Stimulated activated CD4-positive, alpha-beta T cell treated with anti-CD3 and anti-CD28 coated beads, Interleukin-12 subunit alpha, Interleukin-12 subunit beta, amount 100 ng/mL, for 24 hours (primary cell): ENCODE measurements at places on chromosomes 2 and 18.

DNA sequence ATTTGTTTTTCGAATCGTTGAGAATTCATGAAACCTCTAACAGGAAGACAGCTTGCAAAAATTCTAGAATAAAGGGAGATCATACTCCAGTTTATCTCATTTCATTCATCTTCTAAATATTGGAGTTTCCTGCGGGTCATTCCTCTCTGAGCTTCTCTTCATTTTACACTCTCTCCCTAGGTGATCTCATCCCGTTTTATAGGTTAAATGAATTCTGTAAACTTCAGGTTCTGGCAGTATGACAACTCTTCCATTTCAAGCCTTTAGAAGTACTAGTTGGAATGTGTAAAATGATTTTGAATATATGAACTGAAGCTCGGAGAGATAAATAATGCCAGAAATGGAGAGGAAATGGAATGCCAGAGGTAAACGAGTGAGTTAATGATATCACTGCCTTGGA, 312.4 kb downstream of the METTL4 start:
- DNase-seq, result no peak

- no peak for DNase-seq
These were observed 2.4 kb upstream of the CHST10 start for GRCh38 chr2:100419915-100420314.

- no peak for DNase-seq
These were observed 68.6 kb downstream of the PLEKHM3 start for GRCh38 chr2:207956771-207957170.

DNA sequence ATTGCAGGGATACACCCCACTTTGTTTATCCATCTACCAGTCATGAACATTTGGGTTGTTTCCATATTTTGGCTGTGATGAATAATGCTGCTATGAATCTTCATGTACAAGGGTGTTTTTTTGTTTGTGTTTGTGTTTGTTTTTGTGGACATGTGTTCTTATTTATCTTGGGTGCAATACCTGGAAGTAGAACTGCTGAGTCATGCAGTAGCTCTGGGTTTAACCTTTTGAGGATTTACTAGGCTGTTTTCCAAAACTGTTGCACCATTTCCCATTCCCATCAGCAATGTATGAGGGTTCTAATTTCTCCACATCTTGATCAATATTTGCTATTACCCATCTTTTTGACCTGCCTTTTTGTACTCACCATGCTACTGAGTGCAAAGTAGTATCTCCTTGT, 140.0 kb upstream of the CYP1B1 start:
- DNase-seq, result no peak

DNA sequence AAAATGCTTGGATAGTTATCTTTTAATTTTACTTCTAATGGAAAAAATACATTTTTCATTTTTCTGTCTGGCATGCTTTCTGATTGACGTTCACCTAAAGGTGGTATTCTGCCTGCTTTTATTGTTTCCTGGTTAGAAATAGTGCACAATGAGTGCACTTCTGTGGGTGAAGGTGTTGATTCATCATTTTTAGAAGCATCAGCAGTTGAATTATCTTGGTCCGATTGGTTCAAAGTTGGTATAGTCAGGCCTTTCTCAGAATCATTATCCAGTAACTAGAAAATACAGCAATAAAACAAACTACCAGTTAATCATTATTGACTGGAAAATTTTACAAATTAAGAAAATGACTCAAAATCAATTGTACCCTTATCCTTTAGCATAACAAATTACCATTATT, 84.5 kb downstream of the STRADB start:
- no peak for DNase-seq

DNA sequence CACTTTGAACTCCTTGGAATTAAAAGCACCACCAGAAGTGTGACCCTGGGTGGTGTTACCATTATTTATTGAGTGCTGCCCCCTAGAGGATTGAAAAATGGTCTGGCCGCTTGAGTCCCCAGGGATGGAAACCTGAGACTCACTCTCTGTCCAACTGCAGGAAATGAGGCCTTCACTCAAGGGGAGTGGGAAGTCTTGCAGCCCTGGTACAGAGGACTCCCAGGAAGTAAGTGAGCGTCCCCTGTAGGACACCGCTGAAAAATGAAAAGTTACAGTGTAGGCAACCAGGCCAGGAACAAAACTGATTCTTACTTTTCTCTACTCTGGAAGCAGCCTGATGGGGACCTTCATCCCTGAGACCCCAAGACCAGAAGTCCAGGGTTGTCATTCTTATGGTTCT, 2.2 kb upstream of the NRP2 start:
- peak; percentile 43 for DNase-seq

DNA sequence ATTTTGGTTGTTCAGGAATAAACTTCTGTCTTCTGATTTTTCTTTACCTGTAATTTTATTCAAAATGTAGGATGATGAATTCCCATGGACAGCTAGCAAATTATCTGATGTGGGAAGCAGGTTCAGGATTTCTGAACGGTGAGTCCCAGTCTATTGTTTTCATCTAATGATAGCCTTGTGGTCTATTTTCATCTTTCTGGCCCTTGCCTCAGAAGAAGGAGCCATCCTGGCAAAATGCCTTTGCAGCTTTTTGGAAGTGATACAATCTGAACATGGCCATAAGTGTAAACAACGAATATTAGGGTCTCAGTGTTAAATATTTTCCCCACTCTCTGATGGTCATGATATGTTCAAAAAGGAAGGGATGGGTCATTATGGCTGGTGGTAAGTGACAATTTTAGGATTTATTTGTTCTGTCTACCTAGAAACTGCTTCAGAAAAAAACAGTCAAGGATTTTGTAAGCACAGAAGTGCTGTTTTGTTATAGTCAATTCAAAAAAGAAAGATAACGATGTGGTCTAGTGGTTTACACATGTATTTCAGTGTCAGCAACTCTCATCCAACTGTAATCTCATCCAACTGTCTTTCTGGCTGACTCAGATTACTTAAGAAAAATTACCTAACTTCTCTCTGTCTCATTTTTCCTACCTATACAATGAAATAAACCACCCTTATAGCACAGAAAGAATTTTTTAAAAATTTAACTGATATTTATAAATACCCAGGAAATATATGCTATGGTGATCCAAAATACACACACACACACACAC, 272.6 kb upstream of the ERBB4 start:
- DNase-seq, result no peak

- no peak for DNase-seq
These were observed 26.8 kb upstream of the HAAO start for GRCh38 chr2:42819160-42819559.

- DNase-seq, result no peak
These were observed 102.9 kb downstream of the NFATC1 start for GRCh38 chr18:79498662-79499061.

DNA sequence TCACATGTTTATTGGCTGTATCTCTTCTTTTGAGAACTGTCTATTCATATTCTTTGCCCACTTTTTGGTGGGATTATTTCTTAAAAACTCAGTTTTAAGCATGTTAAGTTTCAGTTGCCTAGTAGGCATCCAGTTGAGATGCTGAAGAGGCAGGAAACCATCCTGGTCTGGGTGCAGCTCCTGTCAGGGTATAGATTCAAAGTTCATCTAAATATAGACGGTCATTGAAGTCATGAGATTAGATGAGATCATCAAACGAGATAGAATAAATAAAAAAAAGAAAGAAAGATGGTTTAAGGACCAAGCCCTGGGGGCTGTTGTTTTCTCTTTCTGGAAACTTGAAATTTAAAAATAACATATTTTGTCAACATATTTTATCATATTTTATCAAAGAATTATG, 9.2 kb upstream of the DNAH7 start:
- no peak for DNase-seq

GRCh38 chr2:7539760-7540159, 622.5 kb downstream of the RNF144A start:
- DNase-seq, result no peak

DNA sequence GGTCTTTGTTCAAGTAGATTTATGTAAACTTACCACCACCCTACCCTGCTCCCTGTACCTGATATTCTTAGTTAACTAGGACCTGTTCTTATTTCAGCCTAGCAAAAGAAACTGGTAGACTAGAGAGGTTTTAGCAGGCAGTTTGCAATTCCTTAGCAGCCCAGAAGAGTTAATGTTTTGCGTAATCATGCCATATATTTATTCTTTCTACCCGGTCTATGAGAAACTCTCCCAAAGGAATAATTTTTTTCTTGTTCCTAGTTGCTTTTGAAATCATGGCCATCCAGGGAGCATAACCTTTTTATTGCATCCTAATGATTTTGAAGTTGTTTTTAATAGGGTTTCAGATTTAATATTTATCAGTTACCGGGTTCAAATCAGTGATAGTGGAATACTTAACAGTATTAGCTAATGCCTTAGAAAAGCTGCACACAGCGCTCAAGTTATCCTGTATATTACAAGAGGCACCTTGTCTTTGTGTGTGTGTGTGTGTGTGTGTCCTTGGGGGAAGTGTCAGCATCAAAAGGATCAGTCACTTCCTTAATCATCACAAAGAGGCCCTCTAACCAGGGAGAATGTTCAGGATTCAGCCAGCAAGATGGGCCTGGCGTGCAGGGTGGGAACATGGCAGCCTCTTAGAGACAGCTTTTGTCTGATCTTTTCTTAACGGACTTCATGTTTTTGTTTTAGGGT, 52.9 kb downstream of the CABLES1 start:
- DNase-seq, result no peak

GRCh38 chr2:134912361-134912760, 6.3 kb upstream of the CCNT2 start:
- no peak for DNase-seq

DNA sequence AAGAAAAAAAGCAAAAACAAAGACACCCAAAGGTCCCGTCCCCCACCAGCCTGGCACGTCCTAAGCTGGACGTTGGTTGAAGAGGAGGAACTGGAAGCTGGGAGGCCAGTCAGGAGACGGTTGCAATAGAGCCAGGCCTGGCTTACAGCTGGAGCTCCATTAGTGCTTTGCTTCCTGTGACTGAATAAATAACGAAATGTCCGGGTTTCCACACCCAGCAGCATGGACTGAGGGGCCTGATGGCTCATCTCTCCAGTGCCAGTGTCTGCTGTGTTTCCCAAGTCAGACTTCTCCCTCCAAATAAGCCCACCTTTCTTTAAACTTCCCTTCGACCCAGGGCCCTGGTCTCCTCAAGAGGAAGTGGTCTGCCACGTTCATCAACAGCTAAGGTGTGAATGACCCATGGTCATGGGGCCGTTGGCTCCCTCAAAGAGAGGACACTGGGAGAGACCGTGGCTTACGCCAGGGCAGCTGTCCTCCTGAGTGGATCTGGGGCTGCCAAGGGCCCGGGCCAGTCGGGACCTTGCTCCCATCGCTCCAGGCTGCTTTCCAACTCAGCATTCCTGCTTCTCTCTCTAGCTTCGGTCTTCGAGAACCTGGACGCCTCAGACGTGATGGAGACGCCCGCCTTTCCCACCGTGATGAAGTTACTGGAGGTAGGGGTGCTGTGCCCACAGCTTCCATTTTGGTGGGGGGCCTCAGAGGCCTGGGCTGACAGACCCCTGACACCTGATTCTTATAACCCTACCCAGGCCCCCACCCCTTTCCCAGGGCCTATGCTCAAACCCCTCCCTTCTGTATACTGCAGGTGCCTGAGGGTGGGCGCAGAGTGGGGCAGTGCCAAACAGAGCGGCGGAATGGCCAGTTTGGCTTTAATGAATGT, 44.9 kb downstream of the MYO7B start:
- DNase-seq, result no peak

DNA sequence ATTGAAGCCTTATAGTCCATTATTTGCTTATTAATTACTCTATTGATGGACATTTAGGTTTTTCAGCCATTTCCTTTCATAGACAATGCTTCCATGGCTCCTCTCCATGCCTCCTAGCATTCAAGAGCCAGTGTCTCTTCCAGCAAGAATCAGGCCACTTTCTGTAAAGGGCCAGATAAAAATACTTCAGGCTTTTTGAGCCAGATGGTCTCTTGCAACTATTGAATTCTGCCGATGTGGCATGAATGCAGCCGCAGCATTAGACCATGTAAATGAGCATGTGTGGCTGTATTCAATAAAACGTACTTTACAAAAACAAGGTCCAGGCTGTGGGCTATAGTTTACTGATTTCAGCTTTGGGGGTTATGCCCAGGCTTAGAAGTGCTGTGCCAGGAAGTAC, 38.5 kb downstream of the TRAF3IP1 start:
- no peak for DNase-seq

- no peak for DNase-seq
These were observed 55.4 kb downstream of the UXS1 start for GRCh38 chr2:106138543-106139237.

DNA sequence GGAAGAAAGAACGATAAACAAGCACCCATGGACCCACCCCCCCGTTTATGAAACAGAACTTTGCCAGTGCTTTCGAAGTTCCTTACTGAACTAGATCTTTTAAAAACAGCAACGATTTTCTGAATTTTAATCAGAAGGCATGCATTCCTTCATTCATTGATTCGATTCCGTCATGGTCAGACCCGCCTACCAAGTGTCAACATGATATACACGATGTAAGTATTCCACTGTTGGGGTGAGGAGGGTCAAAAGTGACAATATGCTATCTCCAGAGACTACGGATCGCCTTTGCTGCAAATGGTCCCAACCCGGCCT, 316 bp upstream of the FMNL2 start:
- DNase-seq, result no peak

GRCh38 chr2:239770246-239770639, 254.9 kb downstream of the NDUFA10 start:
- DNase-seq, result no peak

DNA sequence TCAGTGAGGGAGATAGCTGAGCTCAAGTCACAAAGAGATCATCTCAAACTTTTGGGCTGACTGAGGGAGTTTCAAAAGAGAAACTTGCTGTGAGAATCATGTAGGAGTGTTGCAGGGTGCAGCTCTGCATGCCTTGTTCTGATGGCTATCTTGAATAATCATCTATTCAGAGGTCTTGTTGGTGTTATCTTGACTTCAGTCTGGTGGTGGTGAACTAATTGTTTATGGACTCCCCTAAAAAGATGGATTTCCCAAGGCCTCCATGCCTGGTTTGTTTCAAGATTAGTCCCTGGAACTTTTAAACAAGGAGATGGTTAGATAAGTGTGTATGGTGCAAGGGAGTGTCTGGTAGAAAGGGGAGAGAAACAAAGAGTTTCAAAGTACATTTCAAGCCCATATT, 29.8 kb downstream of the SLC39A6 start:
- DNase-seq, result no peak

- no peak for DNase-seq
These were observed 226.1 kb upstream of the REV1 start for GRCh38 chr2:99715956-99716355.

GRCh38 chr2:172415157-172415864, 12.1 kb upstream of the ITGA6 start:
- DNase-seq, result no peak

- DNase-seq, result no peak
These were observed 97.6 kb downstream of the SPTBN1 start for GRCh38 chr2:54553775-54554174.

GRCh38 chr18:48879008-48879431, 71.7 kb downstream of the SMAD7 start:
- DNase-seq, result no peak
